ENCODE measurements at places on chromosomes 13 and 19.

DNA sequence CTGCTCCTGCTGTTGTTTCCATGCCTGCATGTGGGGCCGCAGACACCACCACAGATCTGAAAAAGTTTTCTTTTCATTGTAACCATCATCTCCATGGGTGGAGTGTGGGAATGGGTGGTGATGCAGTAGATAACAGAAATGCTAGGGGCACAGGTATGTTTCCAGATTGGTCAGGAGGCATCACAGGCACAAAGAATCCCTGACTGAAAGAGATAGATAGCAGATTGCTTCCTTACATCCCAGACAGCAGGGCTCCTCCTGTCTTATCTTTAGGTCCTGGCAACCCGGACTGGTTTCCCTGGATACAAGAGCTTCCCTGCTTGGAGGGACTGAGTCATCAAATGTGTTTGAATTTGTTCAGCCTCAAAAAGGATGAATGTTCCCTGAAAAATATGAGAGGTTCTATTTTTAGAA lies 1937.6 kb downstream of the PCDH9 start:
- no peak for DNase-seq

GRCh38 chr19:53870485-53870844 lies 2.8 kb downstream of the MYADM start:
- DNase-seq = no peak

GRCh38 chr19:15104411-15104810 lies 2.8 kb upstream of the SYDE1 start:
- DNase-seq = no peak

GRCh38 chr19:13929956-13930355 lies 8.3 kb downstream of the PODNL1 start:
- no peak for DNase-seq

DNA sequence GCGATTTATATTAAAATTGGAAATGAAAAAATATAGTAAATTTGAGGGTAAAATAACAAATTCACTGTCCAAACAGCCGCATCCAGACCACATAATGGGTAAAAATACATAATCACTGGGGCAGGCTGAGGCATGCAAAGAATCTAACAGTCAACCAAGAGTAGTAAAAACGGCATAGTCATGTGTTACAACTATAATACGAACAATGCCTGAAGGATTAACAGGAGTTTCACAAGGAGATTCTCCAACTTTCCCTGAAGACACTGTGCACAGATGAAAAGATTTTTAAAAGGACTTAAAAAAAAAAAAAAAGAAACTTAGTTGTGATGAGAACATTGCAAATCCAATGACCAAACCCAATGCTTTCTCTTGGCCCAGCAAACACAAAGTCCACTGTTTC lies 20.4 kb upstream of the ATXN8OS start:
- DNase-seq = no peak

DNA sequence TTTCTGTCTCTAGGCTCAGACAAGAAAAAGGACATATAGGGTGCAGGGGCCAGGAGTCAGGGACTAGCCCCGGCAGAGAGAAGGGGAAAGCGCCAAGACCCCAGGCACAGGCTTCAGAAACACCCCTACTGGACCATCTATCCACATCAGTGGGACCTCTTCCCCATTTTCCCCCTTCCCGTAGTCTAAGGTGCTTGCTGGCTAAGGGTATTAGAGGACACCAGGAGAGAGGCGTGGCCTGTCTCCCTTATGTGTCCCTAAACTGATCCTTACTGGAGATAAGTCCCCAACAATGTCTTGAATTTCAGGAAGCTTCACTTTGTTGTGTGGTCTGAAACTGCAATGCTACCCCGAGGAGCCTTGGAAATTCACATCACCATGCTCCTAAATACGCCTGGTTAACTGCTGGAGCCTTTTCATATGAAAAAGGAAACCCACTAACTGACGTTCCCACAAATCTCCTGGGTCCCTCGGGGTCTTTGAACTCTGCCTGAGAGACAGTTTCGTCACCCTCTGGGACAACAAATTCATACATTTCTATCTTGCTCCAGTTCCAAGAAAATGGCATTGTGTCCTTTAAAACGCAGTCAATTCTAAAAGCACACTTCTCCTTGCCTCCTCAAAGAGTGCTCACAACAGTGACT lies 197.7 kb downstream of the COL4A1 start:
- DNase-seq = no peak

DNA sequence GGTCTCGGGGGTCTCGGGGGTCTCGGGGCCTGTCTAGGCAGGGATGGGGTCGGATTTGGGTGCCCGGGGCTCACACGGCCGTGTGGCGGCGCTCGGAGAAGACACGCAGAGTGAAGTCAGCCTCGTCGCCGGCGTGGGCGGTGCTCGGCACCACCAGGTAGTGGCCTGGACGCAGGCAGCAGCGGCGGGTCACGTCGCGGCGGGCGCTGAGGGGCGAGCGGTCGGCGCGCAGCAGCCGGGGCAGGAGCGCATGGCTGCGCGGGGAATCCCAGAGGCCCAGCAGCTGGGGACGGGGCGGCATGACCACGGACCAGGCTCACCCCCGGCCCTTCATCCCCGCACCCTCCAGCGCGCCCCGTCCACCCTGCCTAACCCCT lies 8.2 kb downstream of the CAPN12 start:
- DNase-seq = peak; percentile 40

GRCh38 chr13:94414708-94415107 lies 64.8 kb downstream of the DCT start:
- DNase-seq = no peak

- DNase-seq = no peak
Measured at GRCh38 chr13:114143806-114144605, 11.6 kb upstream of the RASA3 start.

GRCh38 chr19:13537454-13537853 lies 31.2 kb upstream of the CACNA1A start:
- no peak for DNase-seq

DNA sequence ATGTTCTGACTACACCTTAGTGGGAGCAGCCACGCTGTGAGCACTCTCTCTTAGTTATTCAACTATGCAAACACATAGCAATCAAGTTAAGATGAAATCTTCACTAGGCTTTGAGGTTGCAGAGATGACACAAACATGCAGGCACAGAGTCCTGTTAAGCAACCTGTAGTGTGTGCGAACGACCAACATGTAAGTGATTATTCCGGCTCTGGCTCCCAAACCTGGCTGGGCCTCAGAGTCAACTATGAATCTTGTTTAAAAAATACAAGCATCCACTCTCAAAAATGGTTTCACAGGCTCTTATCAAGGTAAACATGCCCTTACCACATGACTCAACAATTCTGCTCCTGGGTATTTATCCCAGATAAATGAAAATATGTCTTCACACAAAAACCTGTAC lies 91.4 kb downstream of the IRS2 start:
- no peak for DNase-seq

DNA sequence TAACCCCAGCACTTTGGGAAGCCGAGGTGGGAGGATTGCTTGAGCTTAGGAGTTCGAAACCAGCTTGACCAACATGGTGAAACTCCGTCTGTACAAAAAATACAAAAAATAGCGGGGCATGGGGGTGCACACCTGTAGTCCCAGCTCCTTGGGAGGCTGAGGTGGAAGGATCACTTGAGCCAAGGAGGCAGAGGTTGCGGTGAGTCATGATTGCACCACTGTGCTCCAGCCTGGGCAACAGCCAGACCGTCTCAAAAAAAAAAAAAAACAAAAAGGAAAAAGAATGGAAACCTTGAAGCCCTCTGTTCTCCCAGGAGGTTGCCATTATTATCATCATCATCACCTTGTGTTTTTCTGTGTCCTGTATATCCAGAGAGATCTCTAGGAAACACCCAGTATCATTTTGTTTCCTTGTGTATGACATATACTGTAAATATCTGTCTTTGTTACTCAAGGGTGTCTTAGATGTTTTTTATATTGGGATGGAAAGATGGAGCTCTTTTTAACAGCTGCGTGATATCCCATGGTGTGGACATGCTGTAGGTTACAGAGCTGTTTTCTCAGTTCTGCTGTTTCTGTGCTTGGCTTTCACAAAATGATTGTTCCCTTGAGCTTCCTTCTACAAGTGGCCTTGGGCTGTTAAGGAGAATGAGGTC lies 11.8 kb downstream of the CHAF1A start:
- no peak for DNase-seq

DNA sequence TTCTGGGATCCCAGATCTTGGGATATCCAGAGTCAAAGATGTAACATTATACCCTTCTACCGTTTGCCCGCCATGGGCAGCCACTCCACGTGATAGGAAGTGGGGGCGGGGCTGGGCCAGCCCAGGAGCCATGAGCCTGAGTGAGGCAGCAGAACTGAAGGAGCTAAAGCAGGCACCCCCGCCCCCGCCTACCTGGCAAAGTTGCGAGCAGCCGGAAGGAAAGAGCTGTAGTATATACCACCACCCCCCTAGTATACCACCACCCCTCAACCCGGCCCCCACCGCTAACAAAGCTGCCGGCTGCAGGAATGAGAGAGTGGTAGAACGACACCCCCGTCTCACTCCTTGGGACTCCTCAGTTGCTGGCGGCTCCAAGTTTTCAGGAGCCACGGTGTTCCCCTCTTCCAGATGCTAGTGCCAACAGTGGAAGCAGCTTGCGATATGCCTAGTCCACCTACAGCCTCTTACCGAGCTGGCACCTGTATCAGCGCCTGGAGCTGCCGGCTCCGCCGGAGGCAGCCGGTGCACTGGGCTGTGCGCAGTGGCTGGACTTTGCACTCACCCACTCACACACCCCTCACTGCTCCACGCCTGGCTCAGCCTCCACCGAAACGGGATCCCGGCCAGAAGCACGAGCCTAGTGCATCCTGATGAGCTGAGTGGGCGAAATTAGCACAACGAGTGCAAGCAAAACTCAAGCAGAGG lies 230.7 kb upstream of the PRR20A start:
- DNase-seq = no peak

GRCh38 chr19:14440049-14440448 lies 6.9 kb downstream of the PKN1 start:
- peak; percentile 74 for DNase-seq

GRCh38 chr13:29319451-29319850 lies 276.0 kb downstream of the SLC7A1 start:
- no peak for DNase-seq

DNA sequence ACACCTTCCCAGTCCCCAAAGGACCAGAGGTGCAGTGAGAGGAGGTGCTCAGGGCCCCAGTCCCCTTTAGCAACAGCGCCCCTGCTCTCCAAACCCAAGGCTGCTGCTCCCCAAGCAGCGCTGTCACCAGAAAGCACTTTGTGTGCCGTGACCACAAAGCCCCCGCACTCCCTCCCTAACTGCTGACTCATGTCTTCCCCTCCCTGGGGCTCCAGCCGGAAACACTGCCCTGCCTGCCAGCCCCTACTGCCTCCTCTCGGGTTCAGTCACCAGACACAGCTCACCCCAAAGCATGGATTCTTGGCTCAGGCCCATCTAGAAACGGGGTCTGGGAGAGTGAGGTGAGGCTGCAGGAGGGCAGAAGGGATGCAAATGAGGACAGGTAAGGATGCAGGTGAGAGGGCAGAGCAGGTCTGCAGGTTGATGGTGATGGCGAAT lies 4.9 kb upstream of the TNFSF14 start:
- peak; percentile 84 for DNase-seq

GRCh38 chr13:72959643-72960042 lies 99.2 kb upstream of the KLF5 start:
- DNase-seq = no peak

DNA sequence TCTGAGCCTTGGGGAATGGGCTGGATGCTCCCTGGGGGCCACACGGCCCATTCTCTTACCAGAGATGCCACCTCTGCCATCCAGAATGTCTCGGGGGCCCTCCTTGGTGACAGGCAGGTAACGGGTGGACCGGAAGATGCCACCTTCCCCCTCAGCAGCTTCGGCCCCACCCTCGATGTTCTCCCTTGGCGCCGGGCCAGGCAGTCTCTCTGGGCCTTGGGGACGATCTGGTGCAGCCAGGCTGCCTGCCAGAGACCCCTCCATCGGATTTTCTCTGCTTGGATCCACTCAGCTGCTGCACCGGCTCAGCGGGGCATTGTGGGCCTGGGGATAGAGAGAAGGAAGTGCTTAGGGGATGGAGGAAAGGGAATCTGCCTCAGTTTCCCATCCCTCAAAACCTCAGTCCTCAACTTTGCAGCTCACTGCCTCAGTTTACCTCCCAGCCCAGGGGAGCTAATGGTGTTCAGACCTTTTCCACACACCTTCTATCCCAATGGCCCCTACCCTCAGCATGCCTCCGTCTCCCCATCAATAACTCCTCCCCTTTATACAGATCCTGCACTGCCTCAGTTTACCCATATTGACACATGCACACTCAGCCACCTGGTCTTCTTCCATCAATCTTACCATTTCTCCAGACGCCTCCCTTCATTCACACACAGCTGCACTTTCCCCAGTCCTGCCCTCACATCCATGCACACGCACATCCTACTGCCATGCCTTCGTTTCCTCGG lies 1.5 kb downstream of the WIZ start:
- DNase-seq = no peak

DNA sequence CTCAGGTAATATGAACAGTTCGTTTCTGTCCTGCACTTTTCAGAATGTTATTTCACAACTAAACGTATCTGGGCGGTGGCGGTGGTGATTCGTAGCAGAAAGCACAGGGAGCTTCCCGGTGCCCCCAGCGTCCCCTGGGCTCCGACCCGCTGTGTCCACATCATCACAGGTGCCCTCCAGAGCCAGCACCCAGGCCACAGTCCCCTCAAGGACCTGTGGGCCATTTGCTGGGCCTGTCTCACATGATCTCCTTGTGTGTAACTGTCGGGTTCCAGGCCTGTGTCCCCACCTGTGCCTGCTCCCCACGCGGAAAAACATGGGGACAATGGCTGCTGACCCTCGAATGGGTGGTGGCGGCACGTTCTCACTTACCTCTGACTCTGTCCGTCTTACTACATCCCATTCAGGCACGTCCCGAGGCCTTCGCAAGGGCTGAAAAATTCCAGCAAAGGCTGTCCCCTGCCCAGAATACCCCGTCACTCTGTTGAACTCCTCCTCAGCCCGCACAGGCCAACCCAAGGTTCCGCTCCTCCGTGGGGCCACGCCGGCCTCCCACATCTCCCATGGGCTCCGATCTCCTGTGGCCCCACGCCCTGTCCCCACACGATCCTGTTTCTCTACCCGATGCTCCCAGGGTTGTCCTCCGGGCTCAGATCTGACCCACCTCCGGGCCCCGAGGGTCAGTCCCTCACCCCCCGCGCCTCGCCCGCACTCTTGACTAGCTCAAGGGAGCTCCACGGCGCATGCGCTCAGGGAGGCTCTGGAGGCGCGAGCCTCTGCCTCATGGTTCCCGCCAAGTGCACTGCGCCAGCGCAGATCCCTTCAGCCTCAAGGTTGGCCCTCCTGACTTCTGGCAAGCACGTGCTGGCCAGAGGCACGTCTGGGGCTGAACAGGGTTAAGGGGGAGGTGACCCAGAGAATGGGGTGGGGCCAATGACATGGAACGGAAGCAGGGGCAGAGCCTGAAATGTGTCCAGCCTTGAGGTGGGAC lies 21.2 kb downstream of the DEDD2 start:
- DNase-seq = no peak

All from stimulated activated CD4-positive, alpha-beta T cell treated with anti-CD3 and anti-CD28 coated beads, Interleukin-12 subunit alpha, Interleukin-12 subunit beta, amount 100 ng/mL, for 24 hours (primary cell).